ENCODE measurements at places on chromosomes 5 and 9.

GRCh38 chr9:99192786-99193465 lies 28.8 kb downstream of the ALG2 start:
- DNase-seq = no peak

GRCh38 chr9:82882138-82882537 lies 180.8 kb downstream of the RASEF start:
- DNase-seq = no peak

DNA sequence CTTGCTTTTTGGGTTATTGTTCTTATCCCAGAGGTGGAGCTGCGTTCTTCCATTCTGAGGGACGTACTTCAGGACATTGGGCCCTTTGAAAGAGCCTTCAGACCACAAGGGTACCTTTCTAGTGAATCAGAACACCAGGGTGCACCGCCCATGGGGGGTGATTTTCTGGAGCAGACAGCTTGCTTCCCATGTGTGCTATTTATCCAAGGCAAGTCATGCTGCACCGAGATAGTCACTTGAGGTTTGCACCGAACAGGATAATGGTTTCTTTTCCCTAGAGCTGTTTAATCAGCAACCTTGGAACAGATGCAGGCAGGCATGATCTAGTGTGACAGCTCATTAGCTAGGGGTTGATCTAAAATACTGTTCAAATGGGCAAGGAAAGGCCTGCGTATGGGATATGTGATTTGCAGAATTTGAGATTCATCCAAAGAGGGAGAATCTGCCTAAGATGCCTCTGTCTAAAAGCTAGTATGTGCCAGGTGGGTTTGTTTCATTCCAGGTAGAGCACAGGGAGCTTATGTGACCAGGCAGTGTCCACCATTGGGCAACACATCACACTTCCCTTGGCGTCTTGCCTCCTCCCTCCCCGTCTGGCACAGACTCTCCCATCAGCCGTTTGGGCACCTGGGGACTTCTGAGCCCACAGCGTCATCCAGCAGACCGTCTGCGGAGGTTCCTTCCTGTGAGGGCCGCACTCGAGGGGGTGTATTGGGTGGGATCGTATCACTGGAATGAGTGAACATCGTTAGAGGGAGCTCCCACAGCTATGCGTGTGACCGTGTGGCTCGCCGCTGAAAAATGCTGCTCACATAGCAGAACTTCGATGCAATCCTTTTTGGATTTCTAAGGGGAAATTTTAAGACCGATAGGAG lies 23.0 kb downstream of the ABL1 start:
- no peak for DNase-seq

DNA sequence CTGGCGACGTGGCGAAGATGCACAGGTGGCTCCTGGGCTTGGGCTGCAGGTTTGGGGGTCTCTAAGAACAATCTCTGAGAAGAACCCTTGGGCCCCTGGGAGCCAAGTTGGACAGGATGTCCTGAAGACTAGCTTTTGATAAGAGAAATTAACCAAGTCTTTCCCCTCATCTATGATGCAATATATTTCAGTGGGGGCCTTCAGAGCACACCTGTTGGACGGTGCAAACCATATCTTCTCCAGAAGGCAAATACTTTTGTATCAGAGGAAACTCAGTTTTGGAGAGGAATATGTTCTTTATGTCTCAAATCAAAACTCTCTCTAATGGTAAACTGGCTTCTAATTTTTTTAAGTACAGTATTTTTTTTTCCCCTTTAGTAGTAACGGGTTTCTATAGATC lies 28.6 kb downstream of the OTULIN start:
- DNase-seq = no peak

DNA sequence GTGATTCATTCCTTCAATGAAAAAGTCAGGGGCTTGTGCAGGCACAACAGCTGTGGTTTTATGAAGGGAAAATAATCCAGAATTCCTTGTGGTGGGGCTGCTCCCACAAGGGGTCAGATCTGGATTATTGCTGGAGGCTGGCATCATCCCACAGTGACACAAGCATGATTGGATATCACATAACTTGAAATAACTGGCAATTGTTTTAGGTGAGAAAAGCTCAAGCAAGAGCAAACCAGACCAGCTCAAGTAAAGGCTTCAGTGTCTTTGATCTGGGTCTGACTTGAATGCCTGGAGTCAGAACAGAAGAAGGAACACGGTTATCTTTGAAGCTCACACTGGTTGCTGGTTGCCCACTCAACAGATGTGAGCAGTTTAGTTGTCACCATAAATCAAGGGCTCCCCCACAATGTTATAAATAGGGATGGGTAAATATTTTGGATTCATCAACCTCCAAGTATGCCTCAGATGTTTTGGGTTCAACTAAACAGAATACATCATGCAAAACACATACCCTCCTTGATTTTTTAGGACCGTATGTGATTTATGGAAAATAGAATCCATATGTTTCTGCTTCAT lies 3.1 kb upstream of the ZNF474 start:
- DNase-seq = no peak

- DNase-seq = no peak
Measured at GRCh38 chr5:147483961-147484707, 25.7 kb downstream of the DPYSL3 start.

DNA sequence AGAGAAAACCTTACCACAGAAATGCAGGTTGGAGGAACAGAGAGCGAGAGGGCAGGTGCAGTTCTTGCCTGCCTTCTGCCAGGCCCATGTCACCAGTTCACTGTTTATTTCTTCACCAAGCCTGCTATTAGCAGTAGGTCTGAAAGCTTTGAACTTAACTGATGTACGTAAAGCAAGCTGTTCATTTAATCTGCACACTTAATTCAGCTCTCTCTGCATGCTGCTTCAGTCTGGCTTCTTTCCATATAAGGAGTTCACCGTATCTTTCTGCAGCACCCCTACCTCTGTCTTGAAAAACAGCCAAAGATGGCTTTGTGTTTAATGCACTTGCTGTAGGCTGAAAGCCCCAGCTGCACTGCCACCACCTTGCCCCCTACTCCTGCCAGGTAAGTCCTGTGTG lies 205.1 kb downstream of the RAB3C start:
- no peak for DNase-seq

DNA sequence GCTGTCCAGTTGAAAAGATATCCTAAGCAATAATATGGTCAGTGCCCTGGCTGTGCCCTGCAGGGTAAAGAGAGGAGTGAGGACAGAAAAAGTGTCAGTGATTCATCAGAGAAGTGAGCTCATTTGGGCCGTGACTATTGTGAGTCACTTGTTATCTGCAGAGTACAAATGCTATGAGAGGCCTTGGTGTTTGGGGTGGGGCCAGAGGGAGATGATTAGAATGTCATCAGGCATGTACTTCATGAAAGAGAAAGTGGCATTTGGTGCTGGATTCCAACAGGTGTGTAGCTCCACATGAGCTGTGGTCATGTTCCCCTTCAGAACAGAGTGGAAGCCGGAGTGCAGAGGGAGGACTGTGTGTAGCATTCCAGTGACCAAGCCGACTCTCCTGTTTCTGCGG lies 174.1 kb downstream of the KDM4C start:
- no peak for DNase-seq

GRCh38 chr5:81121836-81122630 lies 111.1 kb upstream of the CKMT2 start:
- DNase-seq = no peak

- no peak for DNase-seq
Measured at GRCh38 chr9:130256644-130257043, 8.9 kb upstream of the HMCN2 start.

DNA sequence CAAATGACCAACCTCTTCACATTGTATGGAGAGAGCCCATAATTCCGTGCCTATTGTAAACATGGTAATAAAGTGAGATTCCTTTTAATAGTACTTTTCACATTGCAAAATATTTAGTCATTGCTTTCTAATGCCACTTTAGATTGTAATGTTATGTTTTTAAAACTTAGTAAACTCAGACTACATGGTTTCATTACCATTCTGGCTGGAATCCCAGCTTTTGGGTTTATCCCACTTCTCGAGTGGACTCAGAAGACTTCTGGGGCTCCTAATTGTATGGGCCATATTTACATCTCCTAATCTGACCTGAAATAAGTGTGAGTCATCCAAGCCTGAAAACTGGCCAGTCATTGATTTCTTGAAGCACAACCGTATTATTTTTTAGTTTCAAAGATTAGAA lies 217.6 kb downstream of the CAAP1 start:
- no peak for DNase-seq

- DNase-seq = no peak
Measured at GRCh38 chr9:115167175-115167574, 49.2 kb upstream of the TNC start.

GRCh38 chr5:172870291-172870714 lies 36.3 kb downstream of the ERGIC1 start:
- no peak for DNase-seq

GRCh38 chr5:136642976-136643375 lies 277.6 kb upstream of the TRPC7 start:
- DNase-seq = no peak

DNA sequence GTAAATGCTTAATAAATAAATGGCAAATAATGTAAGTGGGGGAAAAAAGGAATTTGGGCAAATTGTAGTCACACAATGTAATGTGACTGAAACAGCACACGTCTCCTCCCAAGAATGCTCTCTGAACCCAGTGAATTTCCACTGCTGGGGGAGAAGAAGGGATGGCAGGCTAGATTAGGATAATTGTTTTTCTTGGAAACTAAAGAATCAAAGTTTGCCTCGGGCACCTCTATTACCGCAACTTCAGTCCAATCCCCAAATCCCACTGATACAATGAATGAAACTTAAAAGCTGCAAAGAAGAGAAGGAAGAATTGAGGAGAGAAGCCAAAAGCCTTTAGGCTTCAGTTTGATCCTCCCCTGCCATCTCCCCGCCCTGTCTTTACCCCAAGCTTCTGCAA lies 423.2 kb upstream of the PAPPA start:
- no peak for DNase-seq

- no peak for DNase-seq
Measured at GRCh38 chr5:177610770-177611445, 11.0 kb downstream of the B4GALT7 start.

GRCh38 chr9:37001459-37001858 lies 32.6 kb downstream of the PAX5 start:
- DNase-seq = no peak

DNA sequence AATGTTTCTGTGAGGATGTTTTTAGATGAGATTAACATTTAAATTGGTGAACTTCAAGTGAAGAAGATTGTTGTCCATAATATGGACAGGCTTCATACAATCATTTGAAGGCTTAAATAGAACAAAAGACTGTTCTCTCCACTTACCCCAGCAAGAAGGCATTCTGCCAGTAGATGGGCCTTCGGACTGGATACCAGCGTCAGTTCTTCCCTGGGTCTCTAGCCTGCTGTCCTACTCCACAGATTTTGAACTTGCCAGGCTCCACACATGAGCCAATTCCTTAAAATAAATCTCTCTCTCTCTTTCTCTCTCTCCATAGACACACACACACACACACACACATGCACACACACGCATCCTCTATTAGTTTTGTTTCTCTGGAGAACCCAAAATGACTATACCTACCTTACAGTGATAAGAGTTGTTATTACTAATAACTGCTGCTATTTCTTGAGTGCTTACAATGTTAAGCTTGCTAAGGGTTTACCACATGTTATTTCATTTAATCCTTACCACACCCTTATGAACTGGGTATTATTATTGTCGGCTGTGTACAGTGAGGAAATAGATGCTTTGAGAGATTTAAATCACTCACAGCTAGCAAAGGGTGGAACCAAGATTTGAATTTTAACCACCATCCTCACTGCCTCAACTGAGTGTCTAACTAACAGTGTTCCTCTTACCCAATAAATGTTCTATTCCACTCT lies 19.8 kb upstream of the IQGAP2 start:
- no peak for DNase-seq

DNA sequence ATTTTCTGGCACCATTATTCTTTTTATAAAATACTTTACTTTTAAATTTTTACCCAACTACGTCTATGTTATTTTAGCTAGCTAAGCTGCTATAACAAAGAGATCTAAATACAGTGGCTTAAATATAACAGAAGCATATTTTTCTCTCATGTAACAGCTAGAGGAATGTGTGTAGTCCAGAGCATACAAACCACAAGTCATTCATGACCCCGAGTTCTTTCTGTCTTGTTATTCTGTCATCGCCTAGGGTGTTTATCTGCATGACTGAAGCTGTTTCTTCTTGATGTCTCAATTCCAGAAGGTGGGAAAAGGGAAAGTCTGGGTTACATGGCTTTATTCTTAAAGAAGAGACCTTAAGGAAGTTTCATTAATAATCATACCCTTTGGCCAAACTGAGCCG lies 136.9 kb upstream of the RFX3 start:
- no peak for DNase-seq

All from activated T-cell treated with anti-CD3 and anti-CD28 coated beads for 1 hour (primary cell).